ENCODE measurements at places on chromosomes 6 and 20.

DNA sequence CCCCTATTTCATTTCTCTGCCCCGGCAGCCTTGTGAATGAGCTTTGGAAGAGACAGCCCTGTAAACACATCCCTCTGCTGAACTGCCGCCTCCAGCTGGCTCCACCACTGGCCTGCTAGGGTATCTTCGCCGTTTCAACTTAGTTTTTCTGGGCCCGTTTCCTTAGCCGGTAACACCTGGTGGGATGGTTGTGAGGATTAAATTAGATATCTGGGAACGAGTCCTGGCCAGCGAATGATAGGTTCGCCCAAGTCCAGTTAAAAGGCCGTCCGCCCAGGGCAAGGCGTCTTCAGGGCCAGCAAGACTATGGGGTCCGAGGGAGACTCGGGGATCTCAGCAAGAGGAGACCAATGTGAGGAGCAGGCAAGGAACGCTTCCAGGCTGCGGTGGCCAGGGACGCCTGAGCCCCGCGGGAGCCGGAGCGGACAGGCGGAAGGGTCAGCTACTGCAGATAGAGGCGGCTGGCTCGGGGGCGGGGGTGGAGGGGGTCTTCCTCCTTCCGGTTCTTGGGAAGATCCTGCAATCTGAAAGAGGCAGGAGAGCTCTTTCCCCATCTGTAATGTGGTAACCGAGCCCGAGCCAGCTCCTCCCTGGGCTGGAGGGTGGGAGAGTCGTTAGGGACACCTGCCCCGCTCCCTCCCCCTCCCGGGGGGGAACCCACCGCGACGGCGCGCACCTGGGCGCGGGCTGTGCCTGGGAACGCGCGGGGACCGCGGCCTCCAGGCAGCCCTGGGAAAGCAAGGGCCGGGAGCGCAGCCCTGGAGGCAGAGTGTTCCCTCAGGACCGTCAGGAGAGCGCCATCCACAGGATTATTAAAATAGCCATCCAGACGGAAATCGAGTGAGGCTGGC, 4.5 kb upstream of the PTCRA start:
- no peaks in the 10 kb centered on the region for H3K36me3 ChIP-seq
- DNase-seq = no peak
- peaks cover 19% of the 10 kb centered on the region for H3K27me3 ChIP-seq

- no peak for DNase-seq
- H3K27ac ChIP-seq = no peak overlapping the region
- no peaks in the 10 kb centered on the region for H3K4me1 ChIP-seq
- no peaks in the 10 kb centered on the region for H3K27me3 ChIP-seq
- no peak overlapping the region for H3K4me3 ChIP-seq
- H3K36me3 ChIP-seq = no peaks in the 10 kb centered on the region
Measured at GRCh38 chr6:153588330-153588729, 450.7 kb upstream of the OPRM1 start.

DNA sequence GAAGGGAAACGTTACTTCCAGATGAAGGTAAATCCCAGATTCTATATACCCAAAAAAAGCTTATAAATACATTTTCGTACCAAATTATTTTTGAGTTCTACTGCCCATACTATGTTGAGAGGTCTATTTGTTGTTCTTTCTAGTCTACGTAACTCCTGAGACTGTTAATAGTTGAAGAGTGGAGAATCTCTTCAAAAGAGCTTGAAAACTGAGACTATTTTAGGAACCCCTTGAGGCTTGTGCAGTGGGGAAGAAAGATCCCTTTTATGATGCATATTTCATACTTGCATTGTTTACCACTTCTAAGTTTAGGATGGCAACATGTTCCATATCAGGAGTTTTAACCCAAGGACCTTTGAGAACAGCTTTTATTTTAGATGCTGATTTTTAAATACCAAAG, 245.0 kb downstream of the TMEM242 start:
- peaks cover 6% of the 10 kb centered on the region for H3K4me1 ChIP-seq
- no peak overlapping the region for H3K27ac ChIP-seq
- no peaks in the 10 kb centered on the region for H3K27me3 ChIP-seq
- no peaks in the 10 kb centered on the region for H3K36me3 ChIP-seq
- DNase-seq = no peak

DNA sequence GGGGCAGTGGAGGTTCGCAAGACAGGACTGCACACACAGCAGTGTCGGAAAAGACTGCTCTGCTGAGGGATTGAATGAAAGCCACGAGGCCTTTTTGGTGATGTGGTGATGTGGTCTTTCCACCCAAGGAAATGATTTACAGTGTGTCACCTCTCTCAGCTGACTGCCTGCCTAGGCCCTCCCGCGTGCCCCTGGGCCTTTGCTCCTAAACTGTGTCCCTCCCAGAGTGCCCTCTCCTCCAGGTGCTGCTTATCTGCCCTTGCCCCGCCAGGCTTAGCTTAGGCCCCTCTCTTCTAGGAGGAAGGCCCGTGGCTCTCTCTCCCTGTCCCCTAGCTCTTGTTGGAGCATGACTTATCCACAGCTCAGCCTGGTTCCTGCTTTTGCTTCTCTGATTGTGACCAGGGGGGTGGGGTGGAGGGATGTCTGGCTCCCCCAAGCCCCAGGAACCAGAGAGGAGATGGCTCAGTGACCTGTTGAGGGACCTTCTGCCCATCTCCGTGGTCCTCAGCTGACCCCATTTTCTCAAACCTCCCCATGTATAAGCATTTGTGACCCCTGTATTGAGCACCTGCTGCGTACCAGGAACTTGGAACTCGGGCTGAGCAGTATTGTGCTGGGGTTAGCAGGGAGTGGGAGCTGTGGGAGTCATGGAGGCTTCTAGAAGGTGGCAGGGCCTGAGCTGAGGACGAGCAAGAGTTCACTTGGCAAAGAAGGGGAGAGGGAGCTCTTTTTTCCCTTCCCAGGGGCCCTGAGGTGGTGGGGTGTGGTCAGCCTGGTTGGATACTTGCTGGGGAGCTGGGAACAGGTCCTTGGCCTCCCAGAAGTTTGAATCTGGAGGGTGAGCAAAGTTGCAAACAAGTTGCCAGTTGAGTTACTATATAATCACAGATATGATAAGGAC, 2.2 kb downstream of the SRC start:
- H3K27ac ChIP-seq = peak overlapping the region; percentile 93
- DNase-seq = no peak

GRCh38 chr20:10671919-10672623, 1.7 kb downstream of the JAG1 start:
- H3K36me3 ChIP-seq = peaks cover 5% of the 10 kb centered on the region
- peak overlapping the region; percentile 96 for H3K4me3 ChIP-seq
- no peaks in the 10 kb centered on the region for H3K27me3 ChIP-seq
- DNase-seq = peak; percentile 74

GRCh38 chr6:35557239-35557638, 44.5 kb upstream of the TULP1 start:
- H3K27ac ChIP-seq = no peak overlapping the region
- H3K4me1 ChIP-seq = no peaks in the 10 kb centered on the region
- no peaks in the 10 kb centered on the region for H3K36me3 ChIP-seq

GRCh38 chr6:121780325-121781321, 345.2 kb downstream of the GJA1 start:
- H3K4me3 ChIP-seq = no peak overlapping the region
- no peaks in the 10 kb centered on the region for H3K27me3 ChIP-seq
- no peak overlapping the region for H3K27ac ChIP-seq
- no peaks in the 10 kb centered on the region for H3K36me3 ChIP-seq

- peak overlapping the region; percentile 68 for H3K4me3 ChIP-seq
- DNase-seq = peak; percentile 21
- H3K36me3 ChIP-seq = no peaks in the 10 kb centered on the region
- H3K27ac ChIP-seq = peak overlapping the region; percentile 98
- no peaks in the 10 kb centered on the region for H3K27me3 ChIP-seq
Measured at GRCh38 chr6:111603040-111603439, 2.6 kb downstream of the TRAF3IP2 start.

DNA sequence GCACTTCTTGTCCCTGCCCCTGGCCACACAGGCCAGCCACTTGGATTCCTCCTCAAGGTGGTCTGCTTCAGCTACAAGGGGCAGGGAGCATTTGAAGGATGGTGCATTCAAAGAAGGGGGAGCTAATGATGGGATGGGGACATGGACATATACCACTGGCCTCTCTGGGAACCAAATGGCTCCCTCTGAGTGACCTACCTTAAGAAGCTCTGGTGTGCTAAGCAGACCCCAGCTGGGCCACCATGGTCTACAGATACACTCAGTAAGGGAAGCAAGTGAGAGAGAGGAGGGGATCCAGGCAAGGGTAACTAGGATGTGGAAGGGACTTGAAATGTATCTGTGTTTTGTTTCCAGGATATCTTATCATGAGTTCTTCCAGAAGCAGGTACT, 62.4 kb downstream of the TTI1 start:
- H3K27me3 ChIP-seq = no peaks in the 10 kb centered on the region
- H3K4me3 ChIP-seq = no peak overlapping the region
- no peaks in the 10 kb centered on the region for H3K4me1 ChIP-seq
- no peak overlapping the region for H3K27ac ChIP-seq
- no peaks in the 10 kb centered on the region for H3K36me3 ChIP-seq
- no peak for DNase-seq

DNA sequence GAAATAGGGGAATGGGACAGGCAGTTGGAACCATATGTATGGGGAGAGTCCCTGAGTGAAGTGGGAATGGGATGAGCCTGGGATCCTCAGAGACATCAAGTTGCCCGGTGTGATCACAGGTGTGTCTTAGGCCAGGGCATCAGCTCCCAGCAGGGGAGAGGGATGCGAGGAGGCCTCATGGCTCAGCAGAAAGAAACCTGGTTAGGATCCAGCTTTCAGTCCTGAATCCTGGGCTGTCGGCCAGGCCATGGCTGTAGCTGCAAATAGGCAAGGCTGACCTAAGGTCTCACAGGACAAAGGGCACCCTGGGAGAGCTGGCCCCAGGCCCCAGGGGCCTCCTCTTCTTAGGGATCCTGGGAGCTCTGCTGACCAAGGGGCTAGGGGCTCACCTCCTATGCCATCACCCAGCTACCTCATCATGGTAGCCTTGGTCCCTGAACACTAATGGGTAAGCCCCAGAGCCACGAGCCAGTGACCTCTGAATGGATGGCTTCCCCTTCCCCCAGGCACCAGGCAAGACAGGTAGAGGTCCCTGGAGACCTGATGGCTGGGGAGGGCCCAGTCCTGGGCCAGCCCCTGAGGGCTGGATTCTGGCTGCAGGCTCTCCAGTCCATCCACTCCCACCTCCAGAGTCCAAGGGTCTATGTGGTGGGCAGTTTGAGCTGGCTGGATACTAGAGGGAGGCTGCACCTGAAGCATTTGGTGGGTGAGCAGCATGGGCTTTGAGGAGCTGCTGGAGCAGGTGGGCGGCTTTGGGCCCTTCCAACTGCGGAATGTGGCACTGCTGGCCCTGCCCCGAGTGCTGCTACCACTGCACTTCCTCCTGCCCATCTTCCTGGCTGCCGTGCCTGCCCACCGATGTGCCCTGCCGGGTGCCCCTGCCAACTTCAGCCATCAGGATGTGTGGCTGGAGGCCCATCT, at the start of gene SLC22A7:
SLC22A7 (plus strand) TSS at position 617 of the 921 bp plus-strand sequence; CDS start at position 716, 99 bp downstream.
- no peak within 1 kb of the TSS for H3K27ac ChIP-seq
- no peak within 1 kb of the TSS for H3K4me3 ChIP-seq
- H3K4me1 ChIP-seq = no peaks in the 10 kb centered on the region
- peaks cover 3% of the 10 kb centered on the region for H3K27me3 ChIP-seq

DNA sequence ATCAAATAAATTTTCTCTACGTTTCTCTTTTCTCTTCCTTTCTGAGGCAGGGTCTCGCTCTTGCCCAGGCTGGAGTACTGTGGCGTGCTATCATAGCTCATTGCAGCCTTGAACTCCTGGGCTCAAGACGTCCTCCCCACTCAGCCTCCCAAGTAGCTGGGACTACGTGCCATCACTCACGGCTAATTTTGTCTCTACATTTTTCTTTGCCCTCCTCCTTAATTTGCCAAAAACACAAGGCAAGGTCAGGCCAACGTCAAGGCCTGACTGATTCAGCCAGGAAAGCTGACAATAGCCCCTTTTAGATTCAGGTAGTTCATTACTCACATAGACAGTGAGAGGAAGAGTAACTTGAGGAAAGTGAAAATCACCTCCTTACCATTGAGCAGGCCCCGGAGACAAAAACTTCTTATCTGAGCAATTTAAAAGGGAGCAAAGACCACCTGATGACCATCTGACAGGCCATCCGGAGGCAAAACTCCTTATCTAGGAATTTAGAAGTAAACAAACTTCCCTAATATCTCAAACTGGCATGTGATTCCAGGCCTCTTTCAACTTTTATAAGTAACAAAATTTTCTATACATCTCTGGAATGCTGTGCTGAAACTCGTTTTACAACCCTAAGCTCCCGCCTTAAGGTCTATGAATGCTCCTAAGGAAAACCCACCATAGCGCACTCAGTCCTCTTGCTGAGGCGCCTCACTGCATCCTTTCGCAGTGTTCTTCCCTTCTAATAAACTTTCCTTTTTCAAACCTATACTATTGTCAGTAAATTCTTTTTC, 42.1 kb upstream of the SRPK1 start:
- H3K4me1 ChIP-seq = peaks cover 6% of the 10 kb centered on the region
- H3K4me3 ChIP-seq = no peak overlapping the region
- no peak for DNase-seq
- no peak overlapping the region for H3K27ac ChIP-seq
- no peaks in the 10 kb centered on the region for H3K36me3 ChIP-seq

GRCh38 chr6:33599413-33599938, 19.4 kb upstream of the BAK1 start:
- no peak for DNase-seq
- H3K36me3 ChIP-seq = no peaks in the 10 kb centered on the region
- H3K4me3 ChIP-seq = no peak overlapping the region
- no peaks in the 10 kb centered on the region for H3K27me3 ChIP-seq

DNA sequence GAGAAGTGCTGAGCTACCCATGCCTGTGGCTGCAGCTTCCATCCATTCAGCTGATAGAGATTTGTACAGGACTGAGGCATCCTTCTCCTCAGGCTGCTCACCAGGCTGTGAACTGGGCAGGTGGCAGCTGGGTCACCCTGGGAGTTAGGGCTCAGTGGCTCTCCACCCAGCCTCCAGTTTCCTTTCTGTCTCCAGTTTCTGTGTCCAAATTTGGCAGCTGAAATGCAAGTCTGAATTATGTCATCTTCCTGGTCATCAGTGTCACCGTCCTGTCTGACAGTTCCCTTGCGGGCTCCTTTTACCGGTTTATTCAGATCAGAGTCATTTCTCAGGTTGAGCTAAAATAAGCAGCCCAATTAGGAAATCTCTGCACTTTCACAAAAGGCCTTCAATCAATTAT, 93.3 kb downstream of the EDN1 start:
- no peaks in the 10 kb centered on the region for H3K27me3 ChIP-seq
- H3K4me1 ChIP-seq = no peaks in the 10 kb centered on the region
- H3K4me3 ChIP-seq = no peak overlapping the region
- H3K27ac ChIP-seq = no peak overlapping the region
- no peak for DNase-seq

- no peaks in the 10 kb centered on the region for H3K36me3 ChIP-seq
- H3K4me3 ChIP-seq = no peak overlapping the region
- no peak for DNase-seq
- H3K27me3 ChIP-seq = no peaks in the 10 kb centered on the region
Measured at GRCh38 chr20:1478566-1478965, 11.9 kb upstream of the NSFL1C start.
